ENCODE measurements at places on chromosomes 1 and 21. TPM values are rescaled to one million over a fixed set of nuclear protein-coding genes. Genes with fewer than 3 reads are reported as not detected.

The SLC25A44 gene
- total RNA-seq: 8.3 TPM

The LRRC53 gene
- not detected for total RNA-seq

The MATN1 gene
- not detected for total RNA-seq

The PGLYRP4 gene
- not detected for total RNA-seq

The ATP1A2 gene
- not detected for total RNA-seq

The IL22RA1 gene
- under 0.01 TPM for total RNA-seq

The ABL2 gene
- 119 TPM for total RNA-seq

The CLDN17 gene
- total RNA-seq: not detected

The SZT2 gene
- 13.5 TPM for total RNA-seq

The CFHR3 gene
- total RNA-seq: not detected

The TBX19 gene
- 0.18 TPM for total RNA-seq

The TIE1 gene
- 694 TPM for total RNA-seq
